Cerebellar nuclear complex (tissue), 1 donor: ENCODE measurements at places on chromosomes 11 and 22.
A peak's percentile ranks its signal among the peaks of the same experiment; 100 is the strongest.

DNA sequence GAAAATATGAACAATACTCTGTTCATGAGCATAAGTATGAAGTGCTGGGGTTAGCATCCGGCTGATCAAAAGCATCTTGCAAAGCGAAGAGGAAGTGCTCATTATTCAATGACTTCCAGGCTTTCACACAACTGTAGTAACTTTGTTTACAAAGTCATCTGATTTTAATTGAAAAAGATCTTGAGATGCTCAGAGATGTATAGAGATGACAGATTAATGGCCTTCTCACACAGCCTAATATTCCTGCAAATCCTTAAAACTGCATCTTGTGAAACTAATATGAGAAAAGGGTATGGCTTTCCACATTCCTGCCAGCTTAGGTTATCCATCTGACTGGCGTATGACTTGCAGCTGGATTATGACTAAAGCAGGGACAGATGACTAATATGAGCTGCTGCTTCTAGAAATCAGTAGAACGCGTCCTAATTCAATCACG is 125.4 kb downstream of the CASP12 start:
- DNase-seq, result no peak

DNA sequence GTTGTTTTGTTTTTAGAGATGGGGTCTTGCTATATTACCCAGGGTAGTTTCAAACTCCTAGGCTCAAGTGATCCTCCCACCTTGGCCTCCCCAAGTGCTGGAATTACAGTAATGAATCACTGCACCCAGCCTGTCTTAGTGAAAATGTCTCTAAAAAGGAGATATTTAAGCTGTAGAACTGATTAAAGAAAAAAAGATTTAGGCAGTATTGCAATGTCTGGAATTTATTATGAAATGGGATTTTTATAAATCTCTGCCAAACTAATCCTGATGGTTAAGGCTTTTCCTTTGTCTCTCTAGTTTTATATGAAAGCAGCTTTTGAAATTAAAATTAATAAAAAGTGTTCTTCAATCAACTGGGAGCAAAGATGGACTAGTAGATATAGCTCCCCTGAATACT is 2.1 kb downstream of the PLAAT3 start:
- no peak for DNase-seq

DNA sequence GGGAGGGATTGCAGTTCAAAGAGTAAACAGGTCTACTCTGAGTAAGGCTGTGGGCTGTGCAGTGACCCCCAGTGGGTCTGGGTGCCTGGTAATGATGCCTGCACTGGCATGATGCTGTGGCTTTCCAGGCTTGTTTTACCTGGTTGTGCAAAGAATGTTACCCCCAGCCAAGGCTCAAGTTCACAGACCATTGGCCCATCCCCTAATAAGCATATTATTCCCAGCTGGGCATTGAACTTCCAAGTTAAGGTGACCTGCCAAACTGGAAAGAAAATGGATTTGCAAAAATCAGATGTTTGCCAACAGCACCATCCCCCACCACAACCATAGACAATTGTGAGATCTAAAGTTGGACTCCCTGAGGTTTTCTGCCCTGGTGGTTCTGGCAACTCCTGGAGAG is 7.9 kb upstream of the EHF start:
- DNase-seq, result no peak

DNA sequence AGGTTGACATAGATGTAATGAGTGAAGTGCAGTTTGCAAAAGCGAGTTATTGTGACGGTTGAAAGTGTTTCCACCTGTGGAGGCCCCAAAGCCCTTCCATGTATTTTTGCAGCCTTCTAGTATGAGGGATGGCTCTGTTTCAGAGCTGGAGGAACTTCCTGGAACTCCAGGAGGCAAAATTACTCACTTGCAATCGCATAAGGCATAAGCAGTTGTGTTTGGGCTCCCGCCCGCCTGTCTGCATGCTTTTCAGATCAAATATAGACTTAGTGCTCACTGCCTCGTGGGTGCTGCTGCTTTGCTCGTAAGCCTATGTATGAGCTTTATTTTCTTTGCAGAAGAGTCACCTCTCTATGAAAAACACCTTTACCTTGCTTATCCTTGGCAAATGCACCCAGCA is 146.8 kb upstream of the LARGE1 start:
- no peak for DNase-seq

GRCh38 chr11:7775689-7776088 is 21.1 kb downstream of the OR5P2 start:
- no peak for DNase-seq

GRCh38 chr11:102157219-102157618 is 47.0 kb downstream of the YAP1 start:
- no peak for DNase-seq

DNA sequence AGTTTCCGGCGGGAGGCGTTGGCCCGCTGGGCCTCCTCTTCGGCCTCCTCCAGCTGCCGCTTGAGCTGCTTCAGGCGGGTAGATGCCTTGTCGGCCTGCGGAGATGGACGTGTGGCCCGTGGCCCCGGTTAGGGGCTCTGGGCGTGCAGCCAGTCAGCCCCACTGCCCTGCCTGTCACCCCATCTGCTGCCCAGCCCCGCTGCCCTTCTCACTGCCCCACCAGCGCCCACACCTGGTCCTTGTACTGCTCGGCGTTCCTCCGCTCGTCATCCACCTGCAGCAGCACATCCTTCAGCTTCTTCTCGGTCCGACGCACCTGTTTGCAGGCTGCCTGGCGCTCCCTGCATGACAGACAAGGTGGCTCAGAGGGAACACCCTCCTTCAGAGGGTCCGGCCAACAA is 31.2 kb downstream of the APOL1 start:
- no peak for DNase-seq

GRCh38 chr22:44459041-44459440 is 39.0 kb downstream of the RTL6 start:
- DNase-seq, result no peak

DNA sequence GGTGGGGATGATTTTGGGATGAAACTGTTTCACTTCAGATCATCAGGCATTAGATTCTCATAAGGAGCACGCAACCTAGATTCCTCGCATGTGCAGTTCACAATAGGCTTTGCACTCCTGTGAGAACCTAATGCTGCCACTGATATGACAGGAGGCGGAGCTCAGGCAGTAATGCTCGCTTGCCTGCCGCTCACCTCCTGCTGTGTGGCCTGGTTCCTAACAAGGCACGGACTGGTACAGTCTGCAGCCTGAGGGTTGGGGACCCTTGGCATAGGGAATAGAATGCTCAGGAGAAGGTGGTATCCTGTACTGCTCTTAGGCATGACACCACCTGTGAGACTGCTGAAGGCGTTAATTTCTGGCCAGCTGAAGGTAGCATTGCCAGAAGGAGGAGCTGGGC is 47.0 kb downstream of the STIM1 start:
- DNase-seq, result peak; percentile 21

DNA sequence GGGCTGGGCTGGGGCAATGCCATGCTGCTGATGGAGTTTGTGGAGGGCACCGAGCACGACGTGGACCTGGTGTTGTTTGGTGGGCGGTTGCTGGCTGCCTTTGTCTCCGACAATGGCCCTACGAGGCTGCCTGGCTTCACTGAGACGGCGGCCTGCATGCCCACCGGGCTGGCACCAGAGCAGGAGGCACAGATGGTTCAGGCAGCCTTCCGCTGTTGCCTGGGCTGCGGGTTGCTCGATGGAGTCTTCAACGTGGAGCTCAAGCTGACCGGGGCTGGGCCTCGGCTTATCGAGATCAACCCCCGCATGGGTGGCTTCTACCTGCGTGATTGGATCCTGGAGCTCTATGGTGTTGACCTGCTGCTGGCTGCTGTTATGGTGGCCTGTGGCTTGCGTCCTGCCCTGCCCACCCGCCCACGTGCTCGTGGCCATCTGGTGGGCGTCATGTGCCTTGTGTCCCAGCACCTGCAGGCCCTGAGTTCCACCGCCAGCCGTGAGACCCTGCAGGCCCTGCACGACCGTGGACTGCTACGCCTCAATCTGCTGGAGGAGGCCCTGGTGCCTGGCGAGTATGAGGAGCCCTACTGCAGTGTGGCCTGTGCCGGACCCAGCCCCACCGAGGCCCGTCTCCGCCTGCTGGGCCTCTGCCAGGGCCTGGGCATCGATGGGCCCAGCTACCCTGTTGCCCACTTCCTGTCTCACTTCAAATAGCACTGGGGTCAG is 4.2 kb upstream of the RPS6KB2 start:
- no peak for DNase-seq

DNA sequence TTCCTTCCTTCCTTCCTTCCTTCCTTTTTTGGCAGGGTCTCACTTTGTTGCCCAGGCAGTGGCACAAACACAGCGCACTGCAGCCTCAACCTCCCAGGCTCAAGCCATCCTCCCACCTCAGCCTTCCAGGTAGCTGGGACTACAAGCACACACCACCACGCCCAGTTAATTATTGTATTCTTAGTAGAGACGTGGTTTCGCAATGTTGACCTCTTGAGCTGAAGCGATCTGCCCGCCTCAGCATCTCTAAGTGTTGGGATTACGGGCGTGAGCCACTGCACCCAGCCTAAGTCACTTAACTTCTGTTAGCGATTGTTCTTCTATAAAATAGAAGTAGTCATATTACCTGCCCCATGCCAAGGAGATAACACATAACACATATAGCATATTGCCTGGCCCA is 2.8 kb upstream of the SYTL2 start:
- DNase-seq, result no peak

GRCh38 chr11:70526116-70527045 is 128.1 kb downstream of the CTTN start:
- DNase-seq, result no peak

DNA sequence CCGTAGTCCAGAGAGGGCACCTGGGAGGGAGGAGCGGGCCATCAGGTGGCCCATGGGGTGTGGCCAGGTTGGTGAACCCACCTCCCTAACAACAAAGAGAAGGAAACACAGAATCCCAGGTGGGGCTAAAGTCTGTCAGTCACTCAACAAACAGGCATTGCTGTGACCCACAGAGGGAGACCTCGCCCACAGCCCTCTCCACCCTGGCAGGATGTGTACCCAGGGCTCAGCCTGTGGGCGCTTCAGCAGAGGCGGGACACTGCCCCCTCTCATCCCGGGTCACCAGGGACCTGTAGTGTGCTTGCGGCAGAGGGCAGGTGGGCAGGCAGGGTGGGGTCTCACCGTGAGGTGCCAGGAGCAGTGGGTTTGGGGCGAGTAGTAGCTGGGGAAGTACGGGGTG is 25.1 kb downstream of the TMPRSS6 start:
- DNase-seq, result no peak

DNA sequence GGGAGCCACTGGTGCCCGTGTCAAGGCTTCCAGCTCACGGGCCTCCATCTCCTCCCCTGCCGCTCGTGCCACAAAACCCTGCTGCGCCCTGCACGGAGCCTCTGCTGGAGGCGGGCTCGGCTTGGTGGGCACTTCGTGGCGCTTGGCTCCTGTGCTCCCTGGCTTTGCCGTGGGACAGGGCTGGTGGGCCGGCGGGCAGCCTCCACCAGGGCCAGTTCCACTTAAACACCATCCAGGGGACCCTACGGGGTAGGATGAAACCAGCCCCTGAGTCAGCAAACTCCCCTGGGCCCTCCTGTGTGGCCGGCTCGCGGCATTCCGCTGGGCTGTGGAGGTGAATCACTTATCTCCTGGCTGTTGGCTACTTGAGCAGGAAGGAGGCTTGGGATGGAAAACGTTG is 1304.6 kb downstream of the BRD1 start:
- no peak for DNase-seq

- DNase-seq, result no peak
Measured at GRCh38 chr11:128535468-128536457, 51.6 kb downstream of the ETS1 start.

DNA sequence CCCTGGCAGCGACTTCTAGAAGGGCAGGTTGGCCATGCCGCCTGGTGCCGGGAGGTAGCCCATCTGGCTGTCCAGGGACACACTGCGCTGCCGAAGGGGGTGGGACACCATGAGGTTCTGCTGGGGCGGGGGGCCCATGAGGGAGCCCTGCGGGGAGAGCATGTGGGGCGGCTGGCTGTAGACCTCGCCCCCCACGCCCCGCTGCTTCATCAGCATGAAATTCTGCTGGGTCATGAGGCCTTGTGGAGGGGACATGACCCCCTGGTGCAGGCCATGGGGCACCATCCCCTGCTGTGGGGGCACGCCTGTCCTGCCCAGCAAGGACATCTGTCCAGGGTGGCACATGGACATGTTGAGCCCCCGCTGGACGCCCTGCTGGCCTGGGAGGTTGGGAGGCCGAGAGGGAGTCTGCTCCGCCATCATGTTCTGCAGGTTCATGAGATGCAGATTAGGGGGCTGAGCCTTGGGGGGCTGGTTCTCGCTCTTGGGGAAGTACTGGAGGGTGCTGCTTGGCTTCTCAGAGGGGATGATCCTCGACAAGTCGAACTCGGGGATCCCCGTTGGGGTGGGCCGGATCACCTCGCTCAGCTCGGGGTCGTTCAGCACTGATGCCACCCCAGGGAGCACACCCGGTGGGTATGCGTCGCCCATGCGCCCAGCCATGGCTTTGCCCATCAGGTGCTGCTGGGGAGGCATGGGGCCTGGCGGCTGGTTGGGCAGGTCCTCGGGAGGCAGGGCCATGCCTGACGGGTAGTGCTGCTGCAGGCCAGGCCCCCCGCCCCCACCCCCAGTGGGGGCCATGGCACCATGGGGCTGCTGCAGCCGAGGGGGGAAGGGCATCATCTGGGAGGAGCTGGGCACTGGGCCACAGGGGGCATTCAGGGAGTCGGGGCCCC is 15.0 kb downstream of the CXCR5 start:
- no peak for DNase-seq

GRCh38 chr11:47864901-47865300 is 16.8 kb upstream of the NUP160 start:
- DNase-seq, result no peak

DNA sequence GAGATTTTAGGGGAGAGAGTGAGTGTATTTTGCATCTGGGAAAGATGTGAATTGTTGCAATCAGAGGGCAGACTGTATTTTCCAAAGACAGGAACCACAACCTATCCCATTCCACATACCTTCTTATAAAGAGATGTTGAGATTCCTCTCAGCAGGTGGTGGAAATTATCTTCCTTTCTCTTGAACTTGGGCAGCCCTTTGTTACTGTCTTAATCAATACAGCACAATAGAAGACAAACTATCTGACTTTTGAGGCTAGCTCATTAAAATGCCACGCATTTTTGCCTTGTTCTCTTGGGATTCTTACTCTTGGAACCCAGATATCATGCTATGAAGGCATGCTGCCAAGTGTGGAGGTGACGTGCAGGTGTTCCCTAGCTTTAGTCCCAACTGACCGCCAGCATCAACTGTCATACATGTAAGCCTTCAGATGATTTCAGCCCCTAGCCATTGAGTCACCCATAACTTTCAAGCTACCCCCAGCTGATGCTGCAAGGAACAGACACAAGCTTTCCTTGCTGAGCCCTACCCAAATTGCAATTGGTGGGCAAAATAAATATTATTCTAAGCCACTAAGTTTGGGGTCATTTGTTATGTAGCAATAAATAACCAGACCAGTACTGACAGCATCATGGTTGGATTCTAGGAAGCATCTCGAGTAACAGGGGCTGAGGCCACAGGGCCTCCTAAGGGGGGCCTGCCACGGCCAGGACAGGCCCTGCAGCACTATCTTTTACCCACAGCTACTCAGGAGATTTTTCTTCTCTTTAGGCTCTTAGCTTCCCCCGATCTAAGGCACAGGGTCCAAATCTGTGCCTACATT is 63.0 kb downstream of the RPL27A start:
- no peak for DNase-seq

GRCh38 chr22:46055181-46055875 is 78.4 kb upstream of the WNT7B start:
- DNase-seq, result peak; percentile 58

GRCh38 chr11:2520736-2521035 is 75.9 kb downstream of the KCNQ1 start:
- no peak for DNase-seq

GRCh38 chr11:13160346-13160745 is 117.2 kb upstream of the BMAL1 start:
- DNase-seq, result no peak
